ENCODE measurements at places on chromosomes 16 and 17. TPM values are rescaled to one million over a fixed set of nuclear protein-coding genes. Genes with fewer than 3 reads are reported as not detected.

The C16orf96 gene
- 0.24 TPM for polyA plus RNA-seq

The TBC1D3H gene
- polyA plus RNA-seq: not detected

The HS3ST2 gene
- 0.21 TPM for polyA plus RNA-seq

The KRT27 gene
- not detected for polyA plus RNA-seq

The DLX3 gene
- 2.0 TPM for polyA plus RNA-seq

The SYT17 gene
- polyA plus RNA-seq: 10.1 TPM

The DRC3 gene
- polyA plus RNA-seq: 25.9 TPM
